ENCODE measurements at places on chromosomes 16 and 17.
A peak's percentile ranks its signal among the peaks of the same experiment; 100 is the strongest.

DNA sequence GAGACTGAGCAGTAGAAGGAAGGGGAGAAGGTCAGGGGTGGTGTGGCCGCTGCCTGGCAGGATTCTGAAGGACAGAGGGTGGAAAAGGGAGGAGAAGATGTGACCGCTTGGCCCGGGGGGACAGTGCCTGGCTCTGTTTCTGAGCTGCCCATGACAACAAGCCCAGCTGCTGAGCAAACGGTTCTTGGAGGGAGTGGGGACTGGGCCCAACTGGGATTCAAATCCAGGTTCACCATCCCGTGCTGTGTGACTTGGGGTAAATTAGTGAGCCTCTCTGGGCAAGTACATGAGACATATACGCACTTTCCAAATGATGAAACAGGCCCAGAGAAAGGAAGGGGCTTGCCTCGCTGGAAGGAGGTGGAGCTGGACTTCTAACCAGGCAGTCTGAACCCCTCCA, 23.3 kb downstream of the SEC14L5 start:
- no peak overlapping the region for H3K27ac ChIP-seq
- H3K4me3 ChIP-seq: no peak overlapping the region
- H3K36me3 ChIP-seq: no peaks in the 10 kb centered on the region
- peaks cover 3% of the 10 kb centered on the region for H3K27me3 ChIP-seq

GRCh38 chr17:11986942-11987329, 10.3 kb downstream of the ZNF18 start:
- DNase-seq: no peak
- H3K4me1 ChIP-seq: no peaks in the 10 kb centered on the region
- H3K4me3 ChIP-seq: no peak overlapping the region
- H3K27me3 ChIP-seq: no peaks in the 10 kb centered on the region

DNA sequence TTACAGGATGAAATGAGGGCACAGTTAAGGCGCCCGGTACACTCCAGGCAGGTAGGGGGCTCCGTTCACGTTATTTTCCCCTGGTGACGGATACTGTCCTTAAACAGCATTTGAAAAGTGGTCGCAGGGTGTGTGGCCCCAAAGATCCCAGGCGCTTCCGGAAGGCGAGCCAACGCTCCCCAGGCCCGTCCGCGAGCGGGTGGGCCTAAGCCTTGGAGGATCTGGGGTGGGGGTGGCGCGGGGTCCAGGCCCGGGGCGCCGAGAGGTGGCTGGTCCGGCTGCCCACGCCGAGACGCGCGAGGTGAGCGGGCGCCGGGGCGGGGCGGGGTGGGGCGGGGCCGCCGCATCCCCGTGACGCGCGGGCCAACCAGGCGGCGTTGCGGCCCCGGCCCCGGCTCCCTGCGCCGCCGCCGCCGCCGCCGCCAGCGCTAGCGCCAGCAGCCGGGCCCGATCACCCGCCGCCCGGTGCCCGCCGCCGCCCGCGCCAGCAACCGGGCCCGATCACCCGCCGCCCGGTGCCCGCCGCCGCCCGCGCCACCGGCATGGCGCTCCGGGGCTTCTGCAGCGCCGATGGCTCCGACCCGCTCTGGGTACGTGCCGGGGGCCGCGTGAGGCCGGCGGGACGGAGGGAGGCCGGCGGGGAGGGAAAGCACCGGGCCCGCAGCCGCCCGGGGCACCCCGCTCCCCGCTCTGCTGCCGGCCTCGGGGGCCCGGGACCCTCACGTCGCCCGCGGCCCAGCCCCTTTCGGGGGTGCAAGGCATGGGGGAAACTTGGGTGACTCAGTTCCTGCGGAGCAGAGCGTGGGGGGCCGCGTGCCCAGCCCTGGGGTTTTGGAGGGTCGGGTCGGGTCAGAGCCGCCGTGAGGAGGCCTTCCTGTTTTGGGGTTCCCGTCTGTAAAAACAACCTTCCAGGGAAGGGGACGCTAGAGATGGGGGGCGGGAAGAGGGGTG, at the start of gene ABCC1:
Gene ABCC1 (plus strand): TSS at position 407 of the 951 bp plus-strand sequence. CDS start 136 bp downstream, at position 543.
- peaks cover 6% of the 10 kb centered on the region for H3K4me1 ChIP-seq
- peak within 1 kb of the TSS; percentile 56 for H3K4me3 ChIP-seq
- peak; percentile 50 for DNase-seq
- H3K27me3 ChIP-seq: peaks cover 14% of the 10 kb centered on the region

DNA sequence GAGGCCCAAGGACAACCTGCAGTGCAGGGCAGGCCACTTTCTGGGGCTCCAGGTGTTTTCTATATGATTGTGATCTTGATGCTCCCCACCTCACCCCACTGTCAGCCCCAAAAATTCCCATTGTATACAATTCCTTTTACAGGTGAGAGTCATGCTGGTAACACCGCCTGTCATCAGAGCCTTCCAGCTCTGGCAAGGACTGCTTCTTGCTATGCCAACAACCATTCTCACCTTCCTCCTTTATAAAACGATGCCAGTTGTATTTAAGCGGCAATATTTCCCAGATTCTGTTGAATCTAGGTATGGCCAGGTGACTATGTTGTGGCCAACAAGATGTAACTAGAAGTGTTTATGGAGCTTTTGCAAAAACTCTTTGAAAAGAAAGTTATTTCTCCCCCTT, 30.4 kb upstream of the CALB2 start:
- H3K27ac ChIP-seq: no peak overlapping the region
- DNase-seq: no peak
- H3K27me3 ChIP-seq: no peaks in the 10 kb centered on the region

GRCh38 chr16:85687651-85688471, 893 bp downstream of the GINS2 start:
- H3K27me3 ChIP-seq: peaks cover 3% of the 10 kb centered on the region
- no peaks in the 10 kb centered on the region for H3K36me3 ChIP-seq
- DNase-seq: no peak
- H3K4me1 ChIP-seq: peaks cover 17% of the 10 kb centered on the region

GRCh38 chr17:57281887-57282286, 25.6 kb downstream of the MSI2 start:
- DNase-seq: no peak
- no peak overlapping the region for H3K27ac ChIP-seq
- peaks cover 31% of the 10 kb centered on the region for H3K36me3 ChIP-seq

- no peak overlapping the region for H3K27ac ChIP-seq
- no peak overlapping the region for H3K4me3 ChIP-seq
- peak; percentile 40 for DNase-seq
- H3K27me3 ChIP-seq: peaks cover 5% of the 10 kb centered on the region
- peaks cover 16% of the 10 kb centered on the region for H3K4me1 ChIP-seq
Observed at GRCh38 chr16:85090873-85091521, 21.3 kb downstream of the CIBAR2 start.

- no peak overlapping the region for H3K27ac ChIP-seq
- H3K4me3 ChIP-seq: no peak overlapping the region
- H3K27me3 ChIP-seq: no peaks in the 10 kb centered on the region
- no peaks in the 10 kb centered on the region for H3K4me1 ChIP-seq
- no peak for DNase-seq
Observed at GRCh38 chr16:72764015-72764654, 283.8 kb downstream of the ZFHX3 start.

DNA sequence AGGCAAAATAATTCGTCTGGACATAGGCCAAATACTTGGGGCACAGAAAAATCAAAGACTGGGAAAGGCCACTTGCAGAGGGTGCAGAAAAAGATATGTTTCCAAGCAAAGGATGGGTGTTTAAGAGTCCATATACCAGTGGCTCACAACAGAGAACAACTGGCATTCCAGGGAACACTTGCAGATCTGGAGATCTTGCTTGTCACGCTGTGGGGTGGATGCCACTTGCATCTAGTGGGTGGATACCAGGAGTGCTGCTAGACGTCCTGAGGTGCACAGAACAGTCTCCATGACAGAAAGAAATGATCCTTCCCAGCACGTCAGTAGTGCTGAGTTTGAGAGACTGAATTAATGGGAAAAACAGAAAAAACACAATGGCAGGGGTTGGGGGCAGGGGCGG, 8.4 kb downstream of the CBX8 start:
- DNase-seq: no peak
- H3K36me3 ChIP-seq: peaks cover 20% of the 10 kb centered on the region
- H3K4me3 ChIP-seq: no peak overlapping the region
- H3K27ac ChIP-seq: no peak overlapping the region
- H3K4me1 ChIP-seq: peaks cover 24% of the 10 kb centered on the region

DNA sequence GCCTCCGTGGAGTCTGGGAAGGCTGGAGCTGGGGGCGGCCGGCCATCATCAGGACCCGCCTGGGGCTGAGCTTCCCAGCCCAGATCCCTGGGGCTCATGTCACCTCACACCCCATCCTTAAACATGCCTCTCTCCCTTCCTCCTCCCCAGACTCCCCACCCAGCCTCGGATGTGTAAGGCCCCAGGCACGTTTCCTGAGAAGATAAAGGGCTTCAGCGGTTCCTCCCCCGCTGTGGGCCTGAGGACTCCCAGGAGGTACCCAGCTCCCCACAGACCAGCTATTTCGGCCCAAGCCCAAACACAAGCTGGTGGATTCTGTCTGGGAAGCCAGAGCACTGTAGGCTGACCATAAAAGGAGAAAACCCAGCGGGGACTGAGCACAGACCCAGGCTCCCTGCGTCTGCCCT, 49.2 kb downstream of the MYH11 start:
- H3K4me1 ChIP-seq: no peaks in the 10 kb centered on the region
- no peak overlapping the region for H3K4me3 ChIP-seq
- H3K36me3 ChIP-seq: no peaks in the 10 kb centered on the region
- peaks cover 13% of the 10 kb centered on the region for H3K27me3 ChIP-seq
- peak overlapping the region; percentile 21 for H3K27ac ChIP-seq
- no peak for DNase-seq

GRCh38 chr17:77879226-77879895, 79.1 kb upstream of the TNRC6C start:
- peaks cover 5% of the 10 kb centered on the region for H3K4me1 ChIP-seq
- H3K4me3 ChIP-seq: no peak overlapping the region

DNA sequence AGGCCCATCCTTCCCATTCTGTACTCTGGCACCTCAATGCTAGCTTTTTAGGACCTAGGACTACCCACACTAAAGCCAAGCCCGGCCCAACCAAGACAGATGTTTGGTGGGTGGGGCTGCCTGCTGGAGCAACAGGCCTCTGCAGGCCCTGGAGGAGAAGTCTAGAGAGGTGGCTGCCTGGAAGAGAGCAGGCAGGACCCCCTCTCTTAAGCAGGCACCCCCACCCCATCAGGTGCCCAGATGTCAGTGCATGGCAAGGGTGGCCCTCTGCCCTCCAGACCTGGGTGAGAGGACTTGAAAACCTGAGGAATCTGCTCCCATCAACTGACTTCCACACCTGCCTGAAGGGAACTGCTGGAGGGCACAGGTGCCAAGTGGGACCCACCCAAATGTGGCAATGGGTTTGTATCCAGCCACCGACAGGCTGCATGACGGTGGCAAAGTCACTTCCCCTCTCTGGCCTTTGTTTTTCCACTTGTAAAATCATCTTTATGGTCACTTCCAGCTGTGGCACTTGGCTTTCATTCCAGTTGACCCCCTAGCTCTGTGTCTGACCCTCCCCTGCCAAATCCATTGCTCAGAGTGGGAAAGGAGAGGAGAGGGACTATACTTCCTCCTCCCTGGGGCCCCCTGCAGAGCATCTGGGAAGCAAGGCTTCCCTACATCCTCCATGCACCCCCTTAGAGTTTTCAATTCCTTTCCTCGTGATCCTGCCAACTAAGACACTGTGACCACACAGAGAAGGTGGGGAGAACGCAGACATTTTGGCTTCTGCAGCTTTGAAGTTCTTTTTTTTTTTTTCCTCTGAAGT, 1.7 kb upstream of the STAT5A start:
- no peaks in the 10 kb centered on the region for H3K36me3 ChIP-seq
- no peak overlapping the region for H3K27ac ChIP-seq
- DNase-seq: no peak
